ENCODE measurements at places on chromosomes 4 and X.

GRCh38 chr4:55553441-55554201, 6.9 kb upstream of the CLOCK start:
- no peaks in the 10 kb centered on the region for H3K36me3 ChIP-seq
- peak overlapping the region; percentile 58 for H3K27ac ChIP-seq
- H3K27me3 ChIP-seq, result no peaks in the 10 kb centered on the region
- no peak overlapping the region for H3K4me3 ChIP-seq

- no peak for DNase-seq
- H3K36me3 ChIP-seq, result no peaks in the 10 kb centered on the region
- no peaks in the 10 kb centered on the region for H3K4me1 ChIP-seq
- H3K27me3 ChIP-seq, result no peaks in the 10 kb centered on the region
- H3K27ac ChIP-seq, result no peak overlapping the region
These were observed 127.0 kb upstream of the ETNPPL start for GRCh38 chr4:108889696-108890483.

DNA sequence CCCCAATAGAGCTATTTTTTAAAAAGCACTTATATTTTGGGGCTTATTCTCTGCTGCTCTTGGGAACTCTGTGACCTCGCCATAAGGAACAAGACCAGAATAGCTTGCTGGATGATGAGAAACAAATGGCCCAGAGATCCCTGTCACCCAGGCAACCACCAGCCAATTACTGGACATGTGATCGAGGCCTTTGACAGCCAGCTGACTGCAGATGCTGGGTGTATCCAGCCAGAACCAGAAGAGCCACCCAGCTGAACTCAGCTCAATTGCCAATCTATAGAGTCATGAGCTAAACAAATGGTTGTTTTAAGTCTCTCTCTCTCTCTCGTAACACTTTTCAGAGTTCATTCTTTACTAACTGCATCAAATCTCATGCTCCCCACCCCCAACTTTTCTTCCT, 24.4 kb upstream of the CITED1 start:
- H3K36me3 ChIP-seq, result no peaks in the 10 kb centered on the region
- DNase-seq, result no peak
- H3K27me3 ChIP-seq, result no peaks in the 10 kb centered on the region
- no peak overlapping the region for H3K4me3 ChIP-seq
- H3K27ac ChIP-seq, result no peak overlapping the region

GRCh38 chr4:168488869-168489274, 8.0 kb upstream of the PALLD start:
- no peaks in the 10 kb centered on the region for H3K27me3 ChIP-seq
- H3K27ac ChIP-seq, result no peak overlapping the region
- H3K4me3 ChIP-seq, result no peak overlapping the region

All from transverse colon (tissue), 4 donors.